Progenitor cell of endocrine pancreas (in vitro differentiated cells): ENCODE measurements at places on chromosomes 1 and 21. TPM values are rescaled to one million over a fixed set of nuclear protein-coding genes. Genes with fewer than 3 reads are reported as not detected.
A peak's percentile ranks its signal among the peaks of the same experiment; 100 is the strongest.

The PCP4L1 gene
- total RNA-seq: 0.86 and 1.1 TPM in 2 replicates

DNA sequence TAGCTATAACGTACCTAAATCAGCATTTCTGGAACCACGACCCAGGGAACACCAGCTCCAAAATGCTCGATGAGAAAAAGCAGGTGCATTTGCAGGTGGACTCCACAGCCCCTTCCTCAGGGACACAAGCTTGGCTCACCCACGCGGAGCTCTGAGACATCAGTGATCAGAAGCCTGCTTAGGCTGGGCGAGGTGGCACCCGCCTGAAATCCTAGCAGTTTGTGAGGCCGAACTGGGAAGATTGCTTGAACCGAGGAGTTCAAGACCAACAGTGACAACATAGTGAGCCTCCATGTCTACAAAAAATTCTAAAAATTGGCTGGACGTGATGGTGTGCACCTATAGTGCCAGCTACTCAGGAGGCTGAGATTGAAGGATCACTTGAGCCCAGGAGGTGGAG lies 2.5 kb upstream of the TSPEAR start:
- DNase-seq: no peak
- H3K4me1 ChIP-seq: peaks cover 12% of the 10 kb centered on the region
- no peak overlapping the region for H3K27ac ChIP-seq
- H3K36me3 ChIP-seq: no peaks in the 10 kb centered on the region
- H3K4me3 ChIP-seq: no peak overlapping the region

DNA sequence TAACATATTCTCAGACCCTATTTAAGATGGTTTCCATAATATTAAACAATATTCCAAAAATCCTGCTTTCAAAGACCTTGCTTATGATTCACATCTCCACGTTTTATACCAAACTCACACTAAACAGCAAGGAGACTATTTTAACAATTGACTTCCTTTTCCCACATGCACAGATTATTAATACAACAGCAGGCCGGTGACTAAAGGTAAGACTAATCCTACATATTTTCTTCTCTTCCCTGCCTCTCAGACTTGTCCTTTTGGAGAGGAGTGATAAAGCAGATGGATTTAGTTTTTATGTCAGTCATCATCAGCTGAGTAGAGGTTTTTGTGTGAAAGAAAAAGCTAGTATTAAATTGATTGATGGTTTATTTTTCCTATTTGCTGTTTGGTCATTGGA lies 400.6 kb downstream of the NTNG1 start:
- no peak for DNase-seq
- no peaks in the 10 kb centered on the region for H3K27me3 ChIP-seq
- no peaks in the 10 kb centered on the region for H3K4me1 ChIP-seq
- no peaks in the 10 kb centered on the region for H3K36me3 ChIP-seq

DNA sequence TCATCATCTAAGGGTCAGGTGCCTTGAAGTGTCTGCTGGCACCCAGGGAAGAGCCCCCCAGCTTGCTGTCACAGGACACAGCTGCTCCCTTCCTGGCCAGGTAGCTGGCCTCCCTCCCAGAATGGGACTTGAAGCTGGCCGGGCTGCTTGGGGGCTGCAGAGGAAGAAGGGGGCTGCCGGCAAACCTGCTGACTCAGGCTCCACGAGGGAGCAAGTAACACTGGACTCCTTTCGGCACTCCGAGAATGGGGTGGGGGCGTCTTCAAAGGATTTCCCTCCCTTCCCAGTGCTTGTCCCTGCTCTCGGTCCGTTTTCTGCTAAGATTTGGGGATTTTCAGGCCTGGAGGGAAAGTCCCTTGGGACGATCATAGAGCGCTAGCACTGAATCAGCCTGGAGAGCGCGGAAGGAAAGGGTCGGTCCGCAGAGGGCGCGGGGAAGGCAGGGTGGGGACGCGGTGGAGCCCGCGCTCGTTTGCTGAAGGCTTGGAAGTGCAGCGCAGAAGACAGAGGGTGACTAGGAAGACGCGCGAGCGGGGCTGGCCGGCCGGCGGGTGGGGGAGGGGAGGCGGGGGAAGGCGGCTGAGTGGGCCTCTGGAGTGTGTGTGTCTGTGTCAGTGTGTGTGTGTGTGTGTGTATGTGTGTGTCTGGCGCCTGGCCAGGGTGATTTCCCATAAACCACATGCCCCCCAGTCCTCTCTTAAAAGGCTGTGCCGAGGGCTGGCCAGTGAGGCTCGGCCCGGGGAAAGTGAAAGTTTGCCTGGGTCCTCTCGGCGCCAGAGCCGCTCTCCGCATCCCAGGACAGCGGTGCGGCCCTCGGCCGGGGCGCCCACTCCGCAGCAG lies at the start of gene CSF1:
Gene CSF1 (plus strand): TSS at position 727 of the 840 bp plus-strand sequence. CDS start 175 bp downstream, outside the sequence.
- H3K36me3 ChIP-seq: no peaks in the 10 kb centered on the region
- peaks cover 4% of the 10 kb centered on the region for H3K4me1 ChIP-seq
- H3K4me3 ChIP-seq: peak within 1 kb of the TSS; percentile 76

GRCh38 chr1:8718850-8719361 lies 98.5 kb downstream of the RERE start:
- peaks cover 5% of the 10 kb centered on the region for H3K36me3 ChIP-seq
- H3K4me1 ChIP-seq: peaks cover 56% of the 10 kb centered on the region
- no peaks in the 10 kb centered on the region for H3K27me3 ChIP-seq
- no peak for DNase-seq

DNA sequence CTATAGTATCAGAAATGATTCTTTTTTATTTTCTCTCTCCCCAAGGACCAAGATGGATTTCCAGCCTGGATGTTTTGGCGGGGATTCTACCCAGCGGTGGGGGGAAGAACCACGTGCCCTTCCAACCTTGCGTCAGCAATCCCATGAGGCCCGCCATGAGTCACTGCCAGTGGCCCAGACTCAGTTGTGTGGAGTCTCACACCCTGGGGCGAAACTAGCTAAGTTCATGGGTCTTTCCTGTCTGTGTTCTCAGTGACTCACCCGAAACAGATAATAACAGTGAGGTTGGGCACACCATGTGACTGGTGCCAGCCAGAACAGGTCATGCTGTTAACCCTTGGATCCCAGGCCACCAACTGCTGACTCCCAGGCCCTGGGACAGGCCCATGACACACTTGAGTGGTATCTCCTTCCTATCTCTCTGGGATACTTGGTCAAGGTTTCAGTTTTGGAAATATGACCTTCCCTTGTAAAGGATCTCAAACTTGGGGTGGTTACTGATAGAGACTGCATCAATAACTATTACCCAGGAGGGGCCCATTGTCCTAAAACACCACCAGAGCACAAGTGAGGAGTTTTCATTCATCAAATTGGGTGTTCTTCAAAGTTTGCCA lies 98.0 kb upstream of the DUSP10 start:
- no peak for DNase-seq
- H3K4me3 ChIP-seq: no peak overlapping the region
- H3K27ac ChIP-seq: no peak overlapping the region
- no peaks in the 10 kb centered on the region for H3K4me1 ChIP-seq
- peaks cover 3% of the 10 kb centered on the region for H3K27me3 ChIP-seq

DNA sequence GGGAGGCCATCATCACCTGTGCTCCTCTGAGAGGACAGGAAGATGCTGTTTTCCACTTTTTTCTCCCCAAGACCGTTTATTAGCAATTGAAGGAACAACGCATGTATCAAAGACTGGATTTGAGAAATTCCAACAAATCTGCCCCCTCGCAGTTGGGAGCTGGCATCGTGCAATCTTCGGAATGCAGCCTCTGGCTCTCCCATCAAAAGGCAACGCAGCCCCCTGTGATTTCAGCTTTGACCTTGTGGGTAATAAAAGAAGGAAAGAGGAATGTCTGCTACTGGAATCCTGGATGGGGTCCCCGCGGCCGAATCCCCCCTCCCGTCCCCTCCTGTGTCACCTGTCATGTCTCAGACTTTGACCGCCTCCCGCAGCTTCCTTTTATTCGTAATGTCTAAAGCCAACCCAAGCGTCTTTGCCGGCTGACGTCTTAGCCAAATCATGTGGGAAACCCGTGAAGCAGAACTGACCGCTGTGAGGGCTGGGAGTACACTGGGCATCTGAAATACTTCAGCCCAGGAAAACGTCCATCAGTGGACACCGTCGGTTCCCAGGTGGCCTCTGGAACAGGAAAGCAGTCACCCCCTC lies 101.5 kb downstream of the WDR4 start:
- H3K4me3 ChIP-seq: no peak overlapping the region
- H3K27ac ChIP-seq: no peak overlapping the region
- peaks cover 25% of the 10 kb centered on the region for H3K4me1 ChIP-seq
- H3K36me3 ChIP-seq: peaks cover 22% of the 10 kb centered on the region
- no peak for DNase-seq

GRCh38 chr1:14613926-14614325 lies 15.4 kb downstream of the KAZN start:
- H3K27ac ChIP-seq: no peak overlapping the region
- H3K36me3 ChIP-seq: peaks cover 5% of the 10 kb centered on the region
- DNase-seq: no peak
- H3K4me3 ChIP-seq: no peak overlapping the region
- peaks cover 13% of the 10 kb centered on the region for H3K4me1 ChIP-seq
- H3K27me3 ChIP-seq: no peaks in the 10 kb centered on the region

DNA sequence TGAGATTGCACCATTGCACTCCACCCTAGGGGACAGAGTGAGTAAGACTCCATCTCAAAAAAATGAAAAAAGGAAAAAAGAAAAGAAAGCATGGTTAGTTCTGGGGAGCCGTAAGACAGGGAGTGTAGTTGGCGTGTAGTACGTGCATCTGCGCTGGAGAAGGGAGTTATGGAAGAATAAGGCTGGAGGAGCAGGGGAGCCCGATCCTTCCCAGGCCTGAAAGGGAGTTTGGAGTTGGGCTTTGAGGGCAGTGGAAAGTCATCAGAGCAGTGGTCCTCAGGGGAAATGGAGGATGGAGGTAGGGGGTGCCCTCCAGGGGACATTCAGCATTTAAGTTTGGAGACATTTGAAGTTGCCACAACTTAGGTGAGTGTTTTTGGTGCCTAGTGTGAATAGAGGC lies 11.3 kb upstream of the TMEM201 start:
- no peaks in the 10 kb centered on the region for H3K27me3 ChIP-seq
- peak overlapping the region; percentile 6 for H3K27ac ChIP-seq

- peaks cover 18% of the 10 kb centered on the region for H3K36me3 ChIP-seq
- no peak for DNase-seq
- H3K4me1 ChIP-seq: peaks cover 31% of the 10 kb centered on the region
- H3K27me3 ChIP-seq: no peaks in the 10 kb centered on the region
- peak overlapping the region; percentile 15 for H3K27ac ChIP-seq
- H3K4me3 ChIP-seq: no peak overlapping the region
Observed at GRCh38 chr1:8639148-8639547, 178.3 kb downstream of the RERE start.

- no peak overlapping the region for H3K4me3 ChIP-seq
- no peaks in the 10 kb centered on the region for H3K27me3 ChIP-seq
- peaks cover 3% of the 10 kb centered on the region for H3K4me1 ChIP-seq
- no peak for DNase-seq
- H3K36me3 ChIP-seq: peaks cover 11% of the 10 kb centered on the region
- H3K27ac ChIP-seq: no peak overlapping the region
Observed at GRCh38 chr1:88867743-88868521, 23.4 kb downstream of the GTF2B start.

The CA6 gene
- not detected in 2 replicates for total RNA-seq

The ANGPTL3 gene
- 0.48 TPM in 1 of 2 replicates, not detected in the other for total RNA-seq

The PEAR1 gene
- 0.20 TPM in 1 of 2 replicates, not detected in the other for total RNA-seq

The PPIAL4G gene
- total RNA-seq: 0.14 TPM in 1 of 2 replicates, not detected in the other

- no peak overlapping the region for H3K4me3 ChIP-seq
- H3K36me3 ChIP-seq: no peaks in the 10 kb centered on the region
- peaks cover 3% of the 10 kb centered on the region for H3K4me1 ChIP-seq
- DNase-seq: no peak
- no peak overlapping the region for H3K27ac ChIP-seq
Observed at GRCh38 chr1:215529111-215529510, 38.0 kb upstream of the KCTD3 start.

DNA sequence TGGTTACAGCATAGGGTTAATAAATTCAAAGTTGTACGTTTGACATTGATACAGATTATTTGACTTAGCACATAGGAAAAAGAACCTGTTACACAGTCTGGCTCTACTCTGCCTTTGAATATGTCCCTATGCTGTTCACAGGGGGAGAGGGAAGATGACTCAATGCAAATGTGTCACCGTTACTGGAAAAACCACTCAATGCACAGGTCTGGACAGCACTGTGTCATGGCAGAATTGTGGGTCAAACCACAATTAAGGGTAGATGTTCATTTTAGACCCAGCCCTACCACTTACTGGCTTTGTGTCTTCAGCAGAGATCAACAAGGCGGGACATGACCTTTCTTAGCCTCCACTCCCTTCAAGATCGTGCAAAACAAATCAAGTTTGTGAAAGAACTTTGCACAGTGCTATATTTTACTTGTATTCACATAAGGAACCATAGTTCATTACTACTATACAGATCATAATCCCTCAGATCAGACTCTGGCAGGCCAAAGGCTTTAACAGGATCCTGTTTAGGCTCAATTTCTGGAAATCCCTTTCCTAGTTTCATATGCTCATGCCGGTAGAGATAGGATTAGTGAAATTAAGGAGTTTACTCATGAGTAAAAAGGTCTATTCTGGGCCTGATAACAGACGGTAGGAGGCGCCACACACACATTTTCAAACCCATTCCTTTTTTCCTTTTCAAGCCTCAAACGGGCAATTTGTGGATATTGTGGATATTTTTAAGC lies 22.1 kb downstream of the EIF2D start:
- no peaks in the 10 kb centered on the region for H3K4me1 ChIP-seq
- H3K27me3 ChIP-seq: no peaks in the 10 kb centered on the region
- no peak overlapping the region for H3K4me3 ChIP-seq
- no peak overlapping the region for H3K27ac ChIP-seq
- no peak for DNase-seq
- peaks cover 17% of the 10 kb centered on the region for H3K36me3 ChIP-seq

- H3K27ac ChIP-seq: no peak overlapping the region
- DNase-seq: no peak
- no peaks in the 10 kb centered on the region for H3K27me3 ChIP-seq
- H3K4me3 ChIP-seq: no peak overlapping the region
- peaks cover 22% of the 10 kb centered on the region for H3K36me3 ChIP-seq
- peaks cover 74% of the 10 kb centered on the region for H3K4me1 ChIP-seq
Observed at GRCh38 chr1:207027206-207027777, 5.3 kb downstream of the C1orf116 start.

The NEK2 gene
- total RNA-seq: 17.6 and 20.8 TPM in 2 replicates

DNA sequence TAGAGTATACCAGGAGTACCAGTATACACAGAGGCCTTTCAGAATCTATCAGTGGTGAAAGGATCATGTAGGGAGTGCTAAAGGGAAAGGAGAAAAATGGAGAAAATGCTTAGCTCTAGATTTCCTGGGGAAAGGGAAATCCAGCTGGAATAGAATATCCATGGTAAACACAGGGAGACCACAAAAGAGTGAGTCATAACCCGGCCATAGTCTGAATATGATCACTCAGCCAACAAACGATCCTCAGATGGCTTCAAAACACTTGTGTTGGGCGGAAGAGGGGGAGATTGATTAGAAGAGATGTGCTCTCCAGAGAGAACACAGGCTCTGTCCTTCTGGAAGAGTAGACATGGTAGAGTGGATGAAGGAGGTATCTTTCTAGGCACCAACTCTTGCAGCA lies 180.6 kb downstream of the PAPPA2 start:
- H3K4me3 ChIP-seq: no peak overlapping the region
- H3K4me1 ChIP-seq: no peaks in the 10 kb centered on the region
- DNase-seq: no peak
- no peaks in the 10 kb centered on the region for H3K36me3 ChIP-seq

The NBPF12 gene
- total RNA-seq: 22.5 TPM in 2 replicates

The GJC2 gene
- total RNA-seq: 1.7 and 2.1 TPM in 2 replicates

The FCGR1A gene
- not detected in 2 replicates for total RNA-seq
